ENCODE measurements at places on chromosomes 11 and 22.

DNA sequence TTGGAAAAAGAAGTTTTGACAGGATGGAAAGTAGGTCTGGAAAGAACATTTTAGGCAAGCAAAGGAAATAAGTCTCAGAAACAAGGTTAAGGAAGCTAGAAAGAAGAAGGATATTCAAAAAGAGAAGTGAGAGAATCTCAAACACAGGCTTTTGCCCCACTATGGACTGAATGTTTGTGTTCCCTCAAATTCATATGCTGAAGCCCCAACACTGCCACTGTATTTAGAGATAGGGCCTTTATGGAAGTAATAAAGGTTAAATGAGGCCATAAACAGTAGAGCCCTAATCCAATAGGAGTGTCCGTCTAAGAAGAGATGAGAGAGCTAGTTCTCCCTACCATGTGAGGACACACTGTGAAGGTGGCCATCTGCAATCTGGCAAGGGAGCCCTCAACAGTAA, 20.6 kb upstream of the RPS13 start:
- no peak for DNase-seq

DNA sequence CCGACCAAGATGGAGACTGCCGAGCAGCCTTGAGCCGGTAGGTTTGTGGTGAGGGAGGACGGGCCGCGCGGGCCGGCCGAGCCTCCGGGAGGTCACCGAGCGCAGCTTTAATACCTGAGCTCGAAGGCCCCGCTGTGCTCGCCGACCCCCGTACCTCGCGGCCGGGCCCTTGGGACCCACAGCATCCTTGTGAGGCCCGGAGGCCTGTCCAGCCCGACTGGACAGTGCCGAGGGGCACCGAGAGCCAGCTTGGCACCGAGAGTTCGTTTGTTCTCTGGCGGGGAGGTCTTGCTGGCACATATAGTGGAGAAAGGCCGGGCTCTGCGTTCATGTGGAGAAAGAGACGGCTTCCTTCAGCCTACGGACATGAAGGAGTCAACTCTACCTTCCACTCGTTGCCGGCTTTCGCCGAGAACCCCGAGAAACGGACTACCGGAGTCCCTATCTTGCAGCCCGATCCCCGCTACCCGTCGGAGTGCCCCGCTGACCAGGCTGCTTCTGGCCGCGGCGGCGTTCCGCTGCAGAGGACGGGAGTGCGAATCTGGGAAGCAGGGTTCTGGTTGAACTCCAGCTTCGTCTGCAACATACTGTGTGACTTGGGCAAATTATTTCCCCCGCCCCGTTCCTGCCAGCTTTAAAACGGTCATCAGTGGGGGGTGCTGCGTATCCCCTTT, 349 bp downstream of the TSSC4 start:
- no peak for DNase-seq

DNA sequence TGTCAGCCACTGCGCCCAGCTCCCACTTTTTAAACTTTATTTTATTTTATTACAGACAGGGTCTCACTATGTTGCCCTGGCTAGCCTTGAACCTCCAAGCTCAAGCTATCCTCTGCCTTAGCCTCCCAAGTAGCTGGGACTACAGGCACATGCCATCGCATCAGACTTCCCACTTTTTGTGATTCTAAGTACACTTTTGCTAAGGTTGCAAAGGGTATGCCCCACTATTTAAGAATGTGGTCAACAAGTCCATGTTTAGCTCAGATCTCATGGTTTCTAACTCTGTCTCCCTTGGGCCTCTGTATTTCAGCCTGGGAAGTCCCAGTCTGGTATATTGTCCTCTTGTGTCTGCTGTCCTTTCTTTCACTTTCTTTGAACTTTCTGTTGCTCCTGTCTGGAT, 35.3 kb downstream of the EXPH5 start:
- DNase-seq, result no peak

DNA sequence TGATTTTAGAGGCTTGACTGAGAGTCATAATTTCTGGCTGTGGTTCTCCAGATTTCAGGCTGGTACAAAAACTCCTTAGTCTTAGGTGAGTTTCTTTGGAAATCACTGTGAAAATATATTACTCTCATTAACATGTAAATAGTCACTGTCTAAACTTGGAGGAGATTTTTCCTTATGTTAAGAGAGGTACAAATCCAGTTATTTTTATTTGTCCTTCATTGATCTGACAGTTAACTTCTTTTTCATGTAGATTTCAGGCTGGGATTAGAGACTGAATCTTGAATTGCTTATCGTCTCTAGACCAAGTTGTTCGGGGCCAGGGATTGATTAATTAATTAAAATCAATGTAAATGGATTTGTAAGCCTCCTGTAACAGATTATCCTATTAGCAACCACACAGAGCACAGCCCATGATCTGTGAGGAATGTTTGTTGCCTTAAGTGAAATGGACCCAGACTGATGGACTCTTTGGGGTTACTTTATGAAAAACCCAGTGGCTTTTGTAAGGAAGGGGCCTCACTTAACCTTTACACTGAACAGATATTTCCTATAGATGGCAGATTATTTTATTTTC, 21.1 kb downstream of the TEAD1 start:
- no peak for DNase-seq

DNA sequence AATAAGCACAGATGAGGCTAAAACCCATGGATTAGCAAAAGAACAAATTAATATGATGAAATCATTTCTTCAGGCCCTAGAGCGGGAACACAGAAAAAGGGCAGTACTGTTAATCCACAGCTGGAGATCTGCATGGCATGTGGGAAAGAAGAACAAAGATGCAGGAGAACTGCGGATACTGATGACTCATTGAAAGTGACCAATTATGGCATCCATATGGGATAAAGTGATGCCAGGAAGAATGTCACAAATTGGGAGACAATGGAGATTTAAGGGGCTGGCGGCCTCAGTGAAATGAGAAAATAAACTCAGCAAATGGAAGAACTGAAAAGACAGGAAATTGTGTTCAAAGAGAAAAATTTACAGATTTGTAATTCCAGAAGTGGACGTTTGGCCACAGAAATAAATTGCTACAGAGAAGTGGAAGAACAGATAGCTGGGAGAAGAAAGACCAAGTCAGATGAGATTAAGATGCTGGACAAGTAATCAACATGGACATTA, 39.4 kb downstream of the SIK3 start:
- no peak for DNase-seq

DNA sequence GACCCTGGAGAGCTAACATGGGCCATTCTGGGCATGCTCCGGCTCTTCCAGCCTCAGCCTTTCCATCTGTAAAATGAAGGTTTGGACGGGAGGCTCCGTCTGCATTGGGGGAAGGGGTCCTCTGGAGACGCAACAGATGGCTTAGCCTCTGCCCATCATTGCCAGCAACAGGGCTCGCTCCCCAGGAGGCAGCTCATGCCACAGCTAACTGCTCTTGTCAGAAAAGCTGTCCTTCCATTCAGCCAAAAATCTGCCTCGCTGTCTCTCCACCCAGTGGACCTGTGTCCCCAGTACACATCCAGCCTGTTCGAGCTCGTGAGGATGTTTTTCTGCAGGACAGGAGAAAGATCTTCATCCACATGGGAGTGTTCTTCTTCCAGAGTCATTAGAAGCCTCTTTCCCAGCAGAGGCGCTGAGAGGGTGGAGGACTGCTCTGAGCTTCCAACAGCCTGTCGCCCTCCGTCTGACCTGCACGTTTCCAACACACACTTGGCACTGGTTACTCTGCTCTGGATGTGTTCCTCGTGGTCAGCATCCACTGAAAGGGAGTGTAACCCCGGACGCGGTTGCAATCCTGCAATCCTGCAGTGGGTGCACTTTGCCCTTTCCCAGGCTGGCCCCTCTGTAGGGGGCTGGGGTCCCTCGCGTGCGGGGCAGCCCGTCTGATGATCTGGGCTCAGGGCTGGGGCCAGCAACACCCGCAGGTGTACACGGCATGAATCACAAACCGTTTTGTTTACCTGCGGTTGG, 1340.9 kb downstream of the TBC1D22A start:
- DNase-seq, result no peak

DNA sequence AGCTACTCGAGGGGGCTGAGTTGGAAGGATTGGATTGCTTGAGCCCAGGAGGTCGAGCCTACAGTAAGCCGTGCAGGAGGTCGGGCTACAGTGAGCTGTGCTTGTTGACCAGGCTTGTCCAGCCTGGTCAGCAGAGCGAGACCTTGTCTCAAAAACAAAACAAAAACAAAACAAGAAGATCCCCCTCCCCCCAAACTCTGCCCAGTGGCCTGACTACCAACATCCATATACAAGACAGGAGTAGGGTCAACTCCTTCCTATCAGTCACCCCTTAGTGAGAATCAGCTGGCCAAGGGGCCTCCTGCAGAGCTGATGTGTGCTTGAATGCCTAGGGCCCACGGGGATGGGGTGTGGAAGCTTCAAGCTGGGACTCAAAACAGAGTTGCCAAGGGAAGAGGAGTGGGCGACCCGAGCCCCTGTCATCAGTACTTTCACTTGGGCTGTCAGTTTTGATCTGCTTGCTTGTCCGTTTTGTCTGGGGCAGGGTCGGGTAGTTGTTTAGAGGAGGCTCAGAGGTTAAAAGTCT, 942 bp upstream of the TSPAN18 start:
- DNase-seq, result no peak

DNA sequence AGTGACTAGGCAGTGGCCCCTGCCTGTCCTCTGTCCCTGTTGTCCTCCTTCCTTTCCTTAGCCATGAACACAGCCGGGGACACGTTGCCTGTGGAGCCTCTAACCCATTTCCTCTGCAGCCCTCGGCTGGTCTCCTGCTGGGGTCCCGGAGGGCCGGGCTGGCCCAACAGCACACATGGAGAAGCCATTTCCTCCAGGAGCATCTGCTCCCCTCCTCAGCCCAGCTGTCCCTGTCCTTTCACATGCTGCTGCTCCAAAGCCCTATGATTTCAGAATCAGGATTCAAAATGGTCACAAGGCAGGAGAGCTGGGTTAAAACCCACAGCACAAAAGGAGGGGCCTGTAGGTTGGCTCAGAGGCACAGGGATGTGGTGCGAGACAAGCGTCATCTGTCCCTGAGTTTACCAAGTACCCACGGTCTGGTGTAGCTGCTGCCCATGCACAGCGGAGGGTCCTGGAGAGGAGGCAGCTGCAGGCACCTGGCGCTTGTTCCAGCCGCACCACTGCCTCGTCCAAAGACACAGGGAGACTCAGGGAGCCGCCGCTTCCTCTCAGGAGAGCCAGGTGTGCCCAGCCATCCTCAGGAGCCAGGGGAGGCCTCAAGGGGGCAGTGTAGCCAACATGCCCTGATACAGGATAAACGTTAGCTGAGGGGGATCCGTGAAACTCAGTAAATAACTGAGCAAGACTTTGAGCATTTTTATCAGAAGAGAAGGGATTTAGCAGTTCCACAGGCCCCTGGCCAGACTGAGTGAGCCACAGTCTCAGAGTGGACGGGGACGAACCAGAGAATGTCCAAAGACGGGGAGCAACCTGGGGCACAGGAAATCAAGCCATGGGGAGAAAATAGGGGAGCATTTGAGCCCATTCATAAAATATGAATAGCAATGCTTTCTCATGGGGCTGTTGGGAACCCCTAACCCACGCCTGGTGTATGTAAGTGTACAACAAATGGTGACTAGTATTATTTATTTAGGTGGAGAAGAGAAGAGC, 3.9 kb upstream of the VSIG10L2 start:
- peak; percentile 19 for DNase-seq

DNA sequence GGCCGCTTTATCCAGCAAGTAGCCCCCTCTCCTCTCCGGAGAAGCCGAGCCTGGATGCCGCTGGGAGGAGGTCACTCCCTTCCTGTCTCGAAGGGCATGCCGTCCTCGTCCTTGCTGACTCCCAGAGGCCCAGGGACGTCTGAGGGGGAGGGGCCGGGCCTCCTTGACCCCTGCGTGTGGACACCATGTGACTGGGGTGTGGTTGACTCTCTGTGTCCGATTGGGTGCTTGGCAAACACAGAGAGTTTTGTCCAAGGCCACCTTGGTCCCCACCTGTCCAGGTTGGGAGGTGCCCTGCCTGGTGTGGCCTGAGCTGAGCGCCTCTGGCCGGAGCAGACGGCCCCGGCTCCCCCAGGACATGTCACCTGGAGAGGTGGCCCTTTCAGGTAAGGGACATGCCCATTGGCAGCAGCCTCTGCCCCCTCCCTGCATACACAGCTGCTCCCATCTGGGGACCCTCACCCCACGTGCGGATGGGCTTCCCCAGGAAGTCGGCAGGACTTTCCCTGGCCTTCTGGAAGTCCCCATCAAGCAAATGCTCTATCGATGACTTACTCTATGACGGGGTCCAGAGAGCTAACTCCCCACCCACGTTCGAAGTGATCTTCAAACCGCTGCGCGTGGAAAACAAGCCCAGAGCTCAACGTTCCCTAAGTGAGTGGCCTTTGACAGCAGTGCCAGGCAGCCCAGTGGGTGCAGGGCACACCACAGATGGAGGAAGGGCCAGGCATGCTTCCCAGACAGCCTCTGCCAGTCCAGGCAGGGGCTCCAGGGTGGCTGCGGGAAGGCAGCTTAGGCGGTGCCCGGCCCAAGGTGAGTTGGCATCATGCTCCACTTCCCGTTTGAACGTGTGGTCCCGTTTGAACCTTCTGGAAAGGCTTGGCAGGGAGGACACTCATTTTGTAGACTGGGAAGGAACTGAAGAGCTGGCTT, at the start of gene SMIM38:
TSS of gene SMIM38 (plus strand) at position 634 of the 933 bp plus-strand sequence. CDS start 1,912 bp downstream, outside the sequence.
- DNase-seq, result no peak

DNA sequence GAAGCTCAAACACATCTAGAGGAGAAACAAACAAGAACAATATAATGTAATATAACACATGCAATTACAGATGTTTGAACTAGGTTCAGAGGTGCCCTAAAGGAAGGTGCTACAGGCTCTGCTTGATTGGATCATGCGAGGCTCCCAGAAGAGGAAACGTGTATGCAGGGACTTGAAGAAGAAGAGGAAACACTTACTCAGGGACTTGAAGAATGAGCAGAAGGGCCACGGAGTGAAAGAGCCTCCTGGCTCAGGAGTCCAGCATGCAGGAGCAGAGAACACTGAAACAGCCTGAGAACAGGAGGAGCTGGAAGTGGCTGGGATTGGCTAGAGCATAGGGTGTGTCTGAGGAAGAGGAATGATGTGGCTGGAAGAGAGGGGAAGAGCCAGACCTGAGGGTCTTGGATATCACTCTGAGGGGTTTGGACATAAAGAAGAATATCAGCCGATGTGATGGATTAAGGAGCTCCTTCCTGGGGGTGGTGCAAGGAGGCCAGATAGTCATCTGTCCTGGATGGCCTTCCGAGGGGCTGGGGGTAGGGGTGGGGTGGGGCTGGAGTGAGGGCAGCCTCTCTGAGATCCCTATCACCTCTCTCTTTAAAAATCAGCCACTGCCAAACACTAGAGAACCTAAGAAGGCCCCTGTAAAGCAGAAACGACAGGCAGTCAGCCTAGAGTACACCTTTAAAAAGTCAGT, 16.8 kb downstream of the FZD4 start:
- no peak for DNase-seq

GRCh38 chr11:77244277-77245027, 57.0 kb downstream of the GDPD4 start:
- no peak for DNase-seq

- no peak for DNase-seq
These were observed 11.9 kb downstream of the DKK3 start for GRCh38 chr11:11996321-11997048.

DNA sequence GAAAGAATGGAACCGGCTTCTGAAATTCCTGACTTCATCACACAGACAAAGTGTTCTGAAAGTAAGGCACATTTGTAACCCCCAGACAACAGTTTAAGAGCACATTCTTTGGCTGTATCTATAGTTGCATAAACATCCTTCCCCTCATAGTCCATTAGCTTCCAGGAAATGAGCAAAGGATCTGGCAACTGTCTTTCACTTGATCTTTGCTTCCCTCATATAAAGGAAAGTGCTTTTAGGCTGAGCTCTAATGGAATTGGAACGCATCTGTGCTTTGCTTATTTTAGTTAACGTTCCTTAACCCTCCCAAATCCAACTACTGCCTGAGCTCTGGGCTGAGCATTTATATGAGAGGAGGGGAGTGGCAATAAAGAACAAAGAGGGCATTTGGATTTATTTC, 76.9 kb upstream of the API5 start:
- no peak for DNase-seq
